ENCODE measurements at places on chromosomes 4 and X.

GRCh38 chr4:53653484-53654053 is 62.3 kb upstream of the LNX1 start:
- DNase-seq: no peak

DNA sequence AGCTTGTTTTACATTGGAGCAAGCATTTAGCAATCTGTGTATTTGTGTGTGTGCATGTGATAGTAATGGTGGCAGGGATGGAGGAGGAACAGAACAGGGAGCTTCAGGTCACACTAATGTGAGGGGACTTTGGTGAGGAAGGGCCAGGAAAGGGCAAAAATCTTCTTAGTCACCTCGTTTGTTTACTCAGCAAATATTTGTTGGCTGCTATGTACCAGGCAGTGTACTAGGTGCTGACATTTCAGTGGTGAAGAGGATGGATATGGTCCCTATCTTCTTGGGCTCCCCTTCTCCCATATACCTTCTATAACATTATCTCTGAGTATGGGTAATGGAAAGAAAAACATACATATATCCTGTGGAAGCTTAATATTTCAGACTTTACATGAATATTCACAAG is 48.5 kb upstream of the HDAC8 start:
- no peak for DNase-seq

DNA sequence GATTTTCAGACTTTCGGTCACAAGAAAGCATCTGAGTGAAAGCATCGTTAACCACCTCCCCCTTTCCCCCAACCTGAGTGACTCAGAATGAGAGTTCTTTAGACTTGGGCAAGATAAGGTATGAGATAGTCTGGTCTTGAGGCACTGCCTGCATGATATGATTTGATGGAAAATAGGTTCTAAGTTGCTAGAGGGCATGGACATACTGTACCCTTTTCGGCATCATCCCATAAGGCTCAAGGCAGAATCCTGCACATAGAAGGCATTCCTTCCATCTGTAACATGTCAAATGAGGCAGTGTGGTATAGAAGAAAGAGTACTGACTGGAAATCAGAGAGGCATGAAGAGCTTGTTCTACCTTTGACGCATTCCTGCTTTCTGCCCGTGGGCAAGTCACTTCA is 16.8 kb upstream of the AMOT start:
- no peak for DNase-seq

DNA sequence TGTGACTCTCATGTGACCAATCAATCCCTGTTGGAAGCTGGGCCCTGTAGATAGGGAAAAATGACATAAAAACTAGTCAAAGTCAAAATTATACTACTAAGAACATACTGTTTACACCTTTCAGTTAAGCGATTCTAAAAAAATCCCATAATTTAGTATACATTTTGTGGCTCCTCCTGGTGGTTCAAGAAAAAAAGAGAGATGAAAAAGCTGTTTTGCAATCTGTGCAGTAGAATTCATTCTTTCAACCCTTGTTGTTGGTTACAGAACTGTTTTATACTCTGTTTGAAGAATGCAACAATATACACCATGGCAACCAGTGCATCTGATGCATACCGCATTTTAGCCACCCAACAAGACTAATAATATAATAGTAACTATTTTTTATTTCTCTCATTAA is 66.8 kb upstream of the ANK2 start:
- no peak for DNase-seq

GRCh38 chr4:94389595-94390267 is 47.1 kb upstream of the HPGDS start:
- no peak for DNase-seq
